ENCODE measurements at places on chromosomes 3 and 15. TPM values are rescaled to one million over a fixed set of nuclear protein-coding genes. Genes with fewer than 3 reads are reported as not detected.

The OXTR gene
- total RNA-seq = 1.4 TPM

The SLC22A13 gene
- 0.93 TPM for total RNA-seq

The TERC gene
- 2.7 TPM for total RNA-seq

The LRRC31 gene
- total RNA-seq = not detected

The ABI3BP gene
- not detected for total RNA-seq

The ZFAND6 gene
- total RNA-seq = 52.3 TPM

The ST3GAL6 gene
- total RNA-seq = not detected

The IQCF5 gene
- total RNA-seq = not detected

The LTF gene
- total RNA-seq = not detected

The RAF1 gene
- total RNA-seq = 93.0 TPM

The NR1I2 gene
- total RNA-seq = 0.07 TPM

The SLC33A1 gene
- 37.5 TPM for total RNA-seq
